OCI-M1 (cell line): ENCODE measurements at places on chromosomes 12 and 14.

- DNase-seq, result peak; percentile 1
These were observed 233.3 kb upstream of the DAAM1 start for GRCh38 chr14:58954901-58955861.

DNA sequence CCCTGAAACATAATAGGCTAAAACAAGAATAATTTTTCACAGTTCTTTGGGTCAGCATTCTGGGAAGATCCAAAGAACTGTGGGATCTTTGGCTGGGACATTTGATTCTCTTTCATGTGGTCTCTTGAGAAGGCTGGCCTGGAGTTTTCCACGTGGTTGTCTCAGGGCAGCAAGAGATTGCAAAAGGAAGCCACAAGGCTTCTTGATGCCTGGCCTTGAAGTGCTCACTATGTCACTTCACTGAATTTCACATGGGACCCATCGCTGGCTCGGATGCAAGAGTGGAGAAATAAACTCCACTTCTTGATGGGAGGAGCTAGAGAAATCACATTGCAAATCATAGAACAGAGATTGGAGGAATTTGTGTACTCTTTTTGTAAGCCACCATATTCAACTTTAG lies 343.4 kb downstream of the MED13L start:
- DNase-seq, result no peak

GRCh38 chr14:55957950-55958349 lies 160.3 kb upstream of the PELI2 start:
- no peak for DNase-seq

GRCh38 chr12:102454808-102455760 lies 25.3 kb downstream of the IGF1 start:
- DNase-seq, result peak; percentile 41

GRCh38 chr12:44697511-44697910 lies 178.6 kb downstream of the NELL2 start:
- DNase-seq, result no peak

DNA sequence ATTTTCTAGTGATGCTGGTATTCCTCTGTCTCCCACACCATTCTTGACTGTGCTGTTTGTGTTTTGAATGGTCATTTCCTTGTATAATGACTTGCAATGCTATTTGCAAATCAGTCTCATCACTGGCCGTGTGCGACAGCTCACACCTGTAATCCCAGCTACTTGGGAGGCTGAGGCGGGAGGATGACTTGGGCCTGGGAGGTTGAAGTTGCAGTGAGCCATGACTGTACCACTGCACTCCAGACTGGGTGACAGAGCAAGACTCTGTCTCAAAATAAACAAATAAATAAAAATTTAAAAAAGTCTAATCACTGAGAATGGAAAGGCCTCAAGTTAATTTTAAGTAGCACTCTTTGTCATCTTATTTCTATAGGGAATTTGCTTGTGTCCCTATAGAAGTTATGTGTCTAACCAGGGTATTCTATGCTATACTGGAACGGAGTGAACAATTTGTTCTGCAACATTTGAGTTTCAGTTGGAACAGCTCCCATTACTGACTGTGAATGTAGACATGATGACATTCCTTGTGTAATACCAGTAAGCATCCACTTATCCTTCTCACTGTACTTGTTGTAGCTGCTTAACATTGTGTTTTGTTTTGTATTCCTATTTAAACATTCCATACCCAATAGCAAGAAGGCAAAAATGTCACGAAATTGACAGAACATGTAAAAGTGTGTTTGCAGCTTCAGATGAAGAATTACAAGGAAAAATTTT lies 126.3 kb downstream of the MGST1 start:
- no peak for DNase-seq

- DNase-seq, result no peak
These were observed 83.4 kb downstream of the GTF2A1 start for GRCh38 chr14:81137316-81137715.

- no peak for DNase-seq
These were observed 7.2 kb upstream of the AK7 start for GRCh38 chr14:96384740-96385139.

- no peak for DNase-seq
These were observed 9.7 kb upstream of the KRT5 start for GRCh38 chr12:52529846-52530245.

- DNase-seq, result no peak
These were observed 4.6 kb upstream of the SAMD4A start for GRCh38 chr14:54562334-54562733.

DNA sequence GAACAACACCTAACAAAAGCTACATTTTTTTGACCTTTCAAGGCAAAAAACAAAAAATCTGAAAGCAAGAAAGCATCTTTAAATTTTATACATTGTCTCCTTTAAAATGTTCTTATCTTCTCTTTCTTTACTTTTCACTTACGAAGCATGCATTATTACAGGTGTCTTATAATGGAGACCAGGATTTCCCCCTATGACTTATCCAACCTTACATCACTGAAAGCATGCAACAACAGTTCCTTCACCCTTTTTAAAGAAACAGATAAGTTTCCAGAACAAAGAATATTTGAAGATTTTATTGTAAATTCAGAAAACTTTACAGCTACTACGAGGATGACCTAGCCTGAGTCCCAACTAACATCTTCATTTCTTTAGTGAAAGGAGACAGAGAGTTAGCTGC lies 277.2 kb downstream of the AKAP6 start:
- DNase-seq, result no peak

- DNase-seq, result peak; percentile 80
These were observed 21.4 kb upstream of the HECTD1 start for GRCh38 chr14:31229009-31229408.

- DNase-seq, result no peak
These were observed 25.9 kb upstream of the DHRS2 start for GRCh38 chr14:23610090-23610814.

DNA sequence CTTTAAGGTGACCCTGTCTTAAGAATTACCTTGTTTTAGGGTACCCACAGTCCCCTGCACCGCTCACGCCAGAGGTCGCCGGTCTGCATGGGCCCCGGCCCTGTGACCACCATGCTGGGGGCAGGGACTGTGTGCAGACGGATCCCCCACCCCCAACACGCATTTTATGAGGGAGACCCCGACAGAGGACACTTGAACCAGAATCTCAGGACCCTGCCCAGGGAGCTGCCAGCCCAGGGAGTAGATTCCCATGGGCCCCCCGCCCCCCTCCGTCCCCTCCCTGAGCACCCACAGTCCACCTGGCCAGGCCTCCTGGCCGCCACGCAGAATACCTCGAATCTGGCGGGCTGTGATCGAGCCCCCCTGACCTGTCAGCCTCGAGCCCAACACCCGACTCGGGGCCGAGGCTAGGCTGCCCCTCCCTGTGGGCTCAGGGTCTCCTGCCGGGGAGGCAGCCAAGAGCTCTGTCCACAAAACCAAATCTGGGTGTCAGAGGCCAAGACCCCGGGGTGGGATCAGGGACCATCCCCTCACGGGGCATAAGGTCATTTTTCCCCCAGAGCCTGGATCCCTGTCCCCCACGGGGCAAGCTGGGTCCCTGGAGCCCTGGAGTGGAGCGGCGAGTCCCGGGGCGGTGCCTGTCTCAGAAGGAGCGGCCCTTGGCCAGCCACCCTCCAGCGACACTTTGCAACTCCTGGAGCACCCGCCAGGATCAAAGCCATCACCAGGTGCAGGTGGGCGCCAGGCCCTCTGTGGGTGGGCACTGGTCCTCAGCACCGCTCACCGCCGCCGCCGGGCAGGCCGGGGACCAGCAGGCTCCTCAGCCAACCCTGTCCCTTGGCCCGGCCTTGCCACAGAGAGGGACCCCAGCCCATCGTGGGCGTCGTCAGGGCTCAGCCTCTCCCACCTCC lies 155.8 kb upstream of the PKP2 start:
- DNase-seq, result no peak

GRCh38 chr12:1688086-1688710 lies 2.7 kb upstream of the ADIPOR2 start:
- DNase-seq, result no peak

GRCh38 chr14:69760810-69761209 lies 6.1 kb upstream of the SRSF5 start:
- DNase-seq, result peak; percentile 33

DNA sequence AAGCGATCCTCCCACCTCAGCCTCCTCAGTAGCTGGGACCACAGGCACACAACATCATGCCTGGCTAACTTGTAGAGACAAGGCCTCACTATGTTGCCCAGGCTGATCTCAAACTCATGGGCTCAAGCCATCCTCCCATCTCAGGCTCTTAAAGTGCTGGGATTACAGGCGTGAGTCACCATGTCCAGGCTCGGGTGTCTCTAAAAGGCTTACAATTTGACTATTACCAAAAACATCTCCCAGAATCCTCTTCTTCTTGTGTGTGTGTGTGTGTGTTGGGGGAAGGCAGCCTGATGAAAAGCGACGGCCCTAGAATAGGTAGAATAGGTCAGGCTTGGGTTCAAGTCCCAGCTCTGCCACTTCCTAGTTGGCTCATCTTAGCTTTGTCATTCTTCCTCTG lies 16.8 kb downstream of the MSI1 start:
- DNase-seq, result no peak

DNA sequence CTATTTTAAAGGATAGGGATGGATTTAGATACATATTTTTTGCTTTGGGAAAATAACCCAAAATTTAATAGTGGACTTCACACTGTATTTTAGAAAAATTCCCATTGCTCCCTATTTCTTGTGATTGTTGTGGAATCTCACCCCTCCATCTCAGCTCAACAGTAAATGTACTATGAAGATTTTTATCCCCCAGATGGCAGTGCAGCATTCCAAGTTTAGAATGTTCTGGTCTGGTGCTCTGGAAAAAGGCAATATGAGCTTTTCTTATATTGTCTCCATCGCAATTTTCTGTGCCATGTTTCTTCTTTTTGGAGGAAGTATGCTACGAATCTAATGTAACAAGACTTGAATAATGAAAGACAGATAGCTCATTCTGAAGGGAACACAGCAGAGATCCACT lies 471.7 kb upstream of the SYT1 start:
- DNase-seq, result peak; percentile 60

DNA sequence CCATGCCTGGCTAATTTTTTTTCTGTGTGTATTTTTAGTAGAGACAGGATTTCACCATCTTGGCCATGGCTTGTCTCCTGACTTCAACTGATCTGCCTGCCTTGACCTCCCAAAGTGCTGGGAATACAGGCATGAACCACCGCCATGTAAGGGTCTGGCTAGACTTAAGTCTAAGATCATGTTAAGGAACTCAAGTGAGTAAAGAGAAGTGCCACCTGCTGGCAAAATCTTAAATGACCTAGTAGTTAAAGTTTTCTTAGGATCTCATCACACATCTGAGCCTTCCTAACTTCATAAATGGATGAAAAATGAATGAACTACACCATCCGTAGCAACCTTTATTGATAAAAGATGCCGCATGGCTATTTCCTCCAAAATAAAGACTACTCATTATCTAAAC lies 1.7 kb upstream of the C12orf56 start:
- DNase-seq, result peak; percentile 61

GRCh38 chr14:104138718-104139459 lies 502 bp downstream of the KIF26A start:
- no peak for DNase-seq

GRCh38 chr14:36035675-36036074 lies 140.8 kb downstream of the PTCSC3 start:
- no peak for DNase-seq

DNA sequence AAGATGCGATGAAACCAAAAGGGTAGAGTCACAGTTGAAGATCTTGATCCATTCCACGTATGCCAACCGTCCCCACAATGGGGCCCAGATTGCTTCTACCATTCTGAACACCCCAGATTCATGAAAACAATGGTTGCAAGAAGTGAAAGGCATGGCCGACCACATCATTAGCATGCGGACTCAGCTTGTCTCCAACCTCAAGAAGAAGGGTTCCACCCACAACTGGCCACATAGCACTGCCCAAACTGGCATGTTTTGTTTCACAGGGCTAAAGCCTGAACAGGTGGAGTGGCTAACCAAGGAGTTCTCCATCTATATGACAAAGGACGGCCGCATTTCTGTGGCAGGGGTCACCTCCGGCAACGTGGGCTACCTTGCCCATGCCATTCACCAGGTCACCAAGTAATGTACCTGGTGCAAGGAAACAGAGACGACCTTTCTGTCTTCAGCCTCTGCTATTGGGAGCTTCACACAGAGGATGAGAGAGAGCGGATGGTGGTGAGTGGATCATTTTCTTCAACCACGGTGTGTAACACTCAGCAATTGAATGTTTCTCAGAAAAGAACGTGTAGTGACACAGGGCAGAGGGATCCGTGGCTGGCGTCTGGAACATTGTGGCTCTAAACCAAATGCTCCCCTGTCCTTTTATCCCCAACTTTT lies 26.8 kb upstream of the CLEC2D start:
- DNase-seq, result no peak

GRCh38 chr12:46267825-46268582 lies 839 bp downstream of the SLC38A1 start:
- DNase-seq, result no peak

- no peak for DNase-seq
These were observed 192.4 kb downstream of the TMX1 start for GRCh38 chr14:51432302-51432948.

DNA sequence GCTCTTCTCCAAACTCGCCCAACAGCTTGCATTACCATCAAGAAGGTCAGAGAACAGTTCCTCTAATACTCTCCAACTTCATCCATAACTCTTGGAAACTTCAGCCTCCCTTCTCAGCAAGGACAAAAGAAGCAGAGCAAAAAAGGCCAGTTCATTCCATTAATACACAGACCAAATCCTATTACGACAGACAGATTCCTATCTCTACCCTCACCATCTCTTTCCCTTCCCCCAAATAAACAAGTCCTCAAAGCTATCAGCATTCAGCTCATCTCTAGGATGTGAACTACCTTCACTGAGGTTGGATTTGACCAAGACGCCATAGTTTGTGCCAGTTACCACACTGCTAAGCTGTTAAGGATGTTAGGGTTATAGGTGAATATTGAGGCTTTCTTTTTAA lies 25.2 kb downstream of the SINHCAF start:
- no peak for DNase-seq

DNA sequence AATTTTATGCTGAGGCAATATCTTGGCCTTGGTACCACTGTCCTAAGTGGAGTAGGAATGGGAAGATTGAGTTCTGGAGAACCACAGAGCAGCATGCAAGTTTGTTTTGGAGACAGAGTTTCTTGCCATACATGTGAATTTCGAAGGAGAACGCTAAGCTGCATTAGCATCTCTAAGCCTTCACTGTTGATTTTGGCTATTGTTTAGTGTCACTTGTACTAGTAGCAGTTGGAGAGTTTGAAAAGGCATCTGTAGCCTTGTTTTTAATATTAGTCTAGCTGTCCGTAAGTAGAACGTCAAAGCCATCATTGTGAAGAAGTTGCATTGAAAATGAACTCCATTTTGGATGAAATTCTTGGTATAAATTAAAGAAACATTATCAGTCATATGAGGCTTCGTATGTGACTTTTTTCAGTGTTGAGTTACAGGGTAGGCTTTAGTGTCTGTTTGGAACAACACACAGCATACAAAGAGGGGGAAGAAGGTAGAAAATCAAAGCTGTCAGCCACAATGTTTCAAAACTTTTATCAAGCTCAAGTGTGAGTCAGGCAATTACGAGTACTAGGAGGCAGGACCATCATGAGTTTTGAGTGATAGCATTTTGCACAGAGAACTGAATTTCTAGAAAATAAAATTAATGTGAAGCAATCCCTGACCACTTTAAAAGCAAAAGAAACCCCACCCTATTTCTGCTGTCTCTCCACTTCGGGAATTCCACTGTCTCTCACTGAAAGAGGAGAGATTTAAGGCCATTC lies 70.2 kb upstream of the NAV3 start:
- DNase-seq, result no peak

GRCh38 chr14:26067341-26067740 lies 530.5 kb downstream of the NOVA1 start:
- DNase-seq, result no peak

- DNase-seq, result no peak
These were observed 14.6 kb upstream of the CABP1 start for GRCh38 chr12:120625557-120626419.

- no peak for DNase-seq
These were observed 39.6 kb upstream of the TRAF3 start for GRCh38 chr14:102737402-102738372.
